ENCODE measurements at places on chromosomes 7 and 10.

GRCh38 chr7:3922175-3922635, 621.2 kb downstream of the SDK1 start:
- no peak for DNase-seq

- no peak for DNase-seq
Observed at GRCh38 chr10:77261146-77261545, 376.5 kb downstream of the KCNMA1 start.

DNA sequence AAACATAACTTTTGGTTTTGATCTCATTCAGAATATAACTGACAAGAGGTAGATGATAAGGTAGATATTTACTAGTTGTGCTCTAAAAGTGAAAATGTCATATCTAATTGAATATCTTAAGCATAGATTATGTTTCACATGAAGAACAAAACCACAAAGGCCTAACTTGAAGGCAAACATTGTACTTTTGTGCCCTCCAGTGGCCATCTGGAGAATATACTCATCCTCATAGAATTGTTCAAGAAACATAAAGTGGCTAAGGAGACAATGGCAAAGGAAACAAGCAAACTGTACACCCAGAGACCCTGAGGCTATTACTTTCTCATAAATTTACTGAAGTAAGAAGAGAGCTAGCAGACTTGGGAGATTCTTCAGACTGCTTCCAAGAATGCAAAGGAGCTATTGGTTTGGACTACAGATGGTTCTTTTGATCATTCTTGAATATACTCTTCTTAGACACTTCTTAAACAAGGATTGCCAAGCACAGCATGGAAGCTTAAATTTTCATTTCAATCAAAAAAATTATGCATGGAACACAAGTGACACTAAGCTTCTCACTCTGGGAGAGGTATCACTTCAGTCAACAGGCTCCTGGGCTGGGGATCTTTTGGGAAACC, 98.2 kb upstream of the DKK1 start:
- DNase-seq, result peak; percentile 23

GRCh38 chr10:129244757-129245156, 222.3 kb upstream of the MGMT start:
- no peak for DNase-seq

DNA sequence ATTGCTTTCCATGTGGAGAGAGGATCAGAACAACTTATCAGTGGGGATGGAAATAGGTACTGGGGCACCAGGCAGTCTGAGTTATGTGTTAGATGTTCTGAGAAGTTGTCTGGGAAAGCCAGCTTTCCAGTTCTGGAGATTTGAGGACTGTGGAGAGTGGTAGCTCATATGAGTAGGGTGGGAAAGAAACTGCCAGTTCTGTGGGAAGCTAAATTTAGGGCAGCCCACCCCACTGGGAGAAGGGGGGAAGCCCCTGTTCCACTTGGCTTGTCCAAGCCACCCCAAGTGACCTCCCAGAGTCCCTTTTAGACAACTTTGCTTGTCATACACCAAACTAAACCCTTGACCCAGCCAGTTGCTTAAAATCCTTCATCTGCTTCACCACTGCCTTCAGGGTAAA, 189.5 kb downstream of the REEP3 start:
- DNase-seq, result no peak

DNA sequence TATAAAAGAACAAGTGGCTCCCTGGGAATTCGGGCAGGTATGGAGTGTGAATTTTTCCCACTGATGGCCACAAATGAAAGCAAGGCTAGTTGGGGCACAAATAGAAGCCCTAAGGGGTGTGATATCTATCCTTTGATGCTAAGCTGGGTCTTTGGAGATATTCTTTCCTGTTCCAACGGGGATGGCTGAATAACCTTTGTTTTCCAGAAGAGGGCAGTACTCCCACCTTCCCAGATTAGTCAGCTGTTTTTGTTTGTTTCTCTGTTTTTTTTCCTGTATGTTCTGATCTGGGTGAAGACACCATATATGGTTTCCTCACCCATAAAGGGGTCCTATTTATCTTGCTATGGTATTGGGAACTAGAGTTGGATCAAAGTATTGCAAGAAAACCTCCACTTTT, 947.7 kb upstream of the SORCS1 start:
- DNase-seq, result no peak

DNA sequence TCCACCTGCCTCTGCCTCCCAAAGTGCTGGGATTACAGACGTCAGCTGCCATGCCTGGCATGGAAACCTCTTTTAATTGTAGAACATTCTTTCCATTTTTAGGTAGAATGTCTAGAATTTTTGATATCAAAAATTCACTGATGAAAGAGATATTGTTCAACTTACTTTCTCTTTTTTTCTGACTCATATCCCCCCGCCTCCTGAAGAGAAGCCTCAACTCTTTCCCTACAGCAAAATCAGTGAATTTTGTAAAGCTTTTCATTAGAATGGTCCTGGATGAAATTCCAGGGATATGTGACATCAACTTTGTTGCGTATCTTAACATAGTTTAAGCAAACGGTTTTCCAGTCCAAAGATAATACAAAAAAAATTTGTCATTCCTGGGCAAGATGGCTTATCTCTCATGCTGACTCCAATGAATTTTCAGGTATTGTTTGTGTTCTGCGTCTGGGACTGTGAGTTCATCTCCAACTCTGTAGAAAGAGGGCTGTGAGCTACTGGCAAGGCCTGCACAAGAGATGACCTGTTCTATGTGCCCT, 256.8 kb downstream of the BMPER start:
- no peak for DNase-seq

- no peak for DNase-seq
Observed at GRCh38 chr7:106883456-106884026, 18.5 kb downstream of the PIK3CG start.

- DNase-seq, result no peak
Observed at GRCh38 chr10:58856508-58857240, 319.8 kb upstream of the PHYHIPL start.
